GM03348 (cell line): ENCODE measurements at places on chromosomes 7 and 10.

GRCh38 chr7:151682831-151683614 is 163.3 kb upstream of the RHEB start:
- no peak for DNase-seq

DNA sequence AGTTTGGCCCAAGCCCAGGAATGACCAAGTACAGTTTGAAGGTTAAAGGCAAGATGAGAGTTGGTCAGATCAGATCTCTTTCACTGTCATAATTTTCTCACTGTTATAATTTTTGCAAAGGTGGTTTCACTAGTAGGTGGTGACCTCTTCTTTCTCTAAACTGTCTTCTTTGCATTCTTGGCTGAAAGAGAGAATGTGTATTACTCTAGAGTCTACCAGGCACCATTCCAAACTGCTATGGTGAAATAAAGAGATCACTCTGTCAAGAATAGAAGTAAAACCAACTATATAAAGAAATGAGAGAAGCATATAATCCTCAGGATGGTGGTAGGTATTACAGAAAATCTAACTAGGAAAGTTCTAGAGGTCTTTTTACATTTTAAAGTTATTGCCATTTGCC is 72.7 kb downstream of the DYNC1I1 start:
- DNase-seq, result no peak

GRCh38 chr10:61986788-61987492 is 85.4 kb downstream of the ARID5B start:
- no peak for DNase-seq

DNA sequence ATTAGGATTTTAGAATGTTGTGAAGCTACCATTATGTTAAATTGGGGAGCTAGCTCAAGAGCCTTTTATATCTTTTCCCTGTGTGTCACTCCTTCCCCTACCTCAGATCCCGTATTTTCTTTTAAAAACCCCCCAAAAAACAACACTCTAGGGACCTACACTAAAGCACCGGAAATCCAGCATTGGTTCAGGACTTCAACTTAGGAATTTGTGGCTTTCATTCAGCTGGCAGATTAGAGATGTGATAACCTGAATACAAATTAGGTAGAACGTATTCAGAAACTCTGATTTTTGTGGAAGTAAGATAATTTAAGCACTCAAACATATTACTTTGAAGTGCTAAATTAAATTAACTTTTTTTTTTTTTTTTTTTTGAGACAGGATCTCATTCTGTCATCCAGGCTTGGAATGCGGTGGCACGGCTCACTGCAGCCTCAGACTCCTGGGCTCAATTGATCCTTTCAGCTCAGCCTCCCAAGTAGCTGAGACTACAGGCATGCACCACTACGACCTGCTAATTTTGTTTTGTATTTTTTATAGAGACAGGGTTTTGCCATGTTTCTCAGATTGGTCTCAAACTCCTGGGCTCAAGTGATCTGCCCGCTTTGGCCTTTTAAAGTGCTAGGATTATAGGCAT is 6.8 kb downstream of the TBC1D12 start:
- no peak for DNase-seq

GRCh38 chr10:12559578-12560178 is 210.3 kb downstream of the CAMK1D start:
- DNase-seq, result no peak

- DNase-seq, result no peak
Observed at GRCh38 chr7:27250557-27251070, 8.0 kb downstream of the EVX1 start.

GRCh38 chr10:5818894-5819293 is 5.7 kb upstream of the GDI2 start:
- DNase-seq, result no peak

- DNase-seq, result no peak
Observed at GRCh38 chr10:46248651-46249146, 38.1 kb upstream of the ANTXRL start.

DNA sequence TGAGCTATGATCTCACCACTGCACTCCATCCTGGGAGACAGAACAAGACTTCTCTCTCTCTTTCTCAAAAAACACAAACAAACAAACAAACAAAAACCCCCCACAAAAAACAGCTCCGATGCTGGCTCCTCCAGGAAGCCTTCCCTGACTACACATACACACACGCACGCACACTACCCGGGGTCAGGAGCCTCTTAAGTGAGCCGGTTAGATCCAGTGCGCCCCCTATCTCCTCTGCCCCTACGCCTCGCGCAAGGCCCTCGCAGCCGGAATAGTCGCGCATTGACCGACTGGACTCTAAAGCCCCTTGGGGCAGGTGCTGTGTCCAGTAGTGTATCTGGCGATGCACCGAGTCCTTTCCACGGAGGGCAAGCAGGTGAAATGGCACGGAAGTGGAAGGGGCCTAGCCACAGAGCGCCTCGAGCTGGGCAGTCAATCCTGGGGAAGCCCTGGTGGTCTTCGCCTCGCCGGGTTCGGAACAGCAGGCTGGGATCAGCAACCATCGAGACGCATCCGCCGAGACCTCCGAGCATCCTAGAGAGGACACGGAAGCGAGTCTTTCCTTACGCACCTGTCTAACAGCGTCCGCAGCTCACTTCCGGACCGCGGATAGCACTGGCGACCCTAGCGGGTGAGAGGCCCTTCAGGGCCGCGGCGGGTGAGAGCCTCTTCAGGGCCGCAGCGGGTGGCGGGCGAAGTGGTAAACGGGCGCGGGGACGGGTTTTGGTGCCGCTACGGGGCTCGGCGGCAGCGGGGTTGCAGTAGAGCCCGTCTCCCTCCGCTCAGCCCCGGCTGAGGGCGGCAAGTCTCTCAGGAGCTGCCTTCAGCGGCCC is at the start of gene ZSCAN25:
Gene ZSCAN25 (plus strand): TSS at position 588 of the 833 bp plus-strand sequence. CDS start 2,661 bp downstream, outside the sequence.
- peak; percentile 96 for DNase-seq

DNA sequence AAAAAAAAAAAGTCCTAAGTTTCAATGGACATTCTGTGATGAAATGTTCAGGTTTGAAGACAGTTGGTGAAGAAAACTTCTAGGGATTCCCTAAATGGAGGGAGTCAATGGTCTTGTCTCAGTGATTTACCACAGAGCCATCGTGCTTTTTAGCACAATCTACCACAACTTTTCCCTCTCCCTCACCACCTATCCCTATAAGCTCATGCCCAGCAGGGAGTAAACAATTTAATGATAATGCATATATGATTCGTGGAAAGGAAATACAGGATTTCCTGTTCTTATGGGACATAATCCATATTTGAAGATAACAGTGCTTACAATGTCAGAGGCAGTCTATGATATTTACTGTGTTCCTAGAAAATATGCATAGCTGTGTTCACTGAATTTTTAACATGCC is 38.4 kb upstream of the CD36 start:
- no peak for DNase-seq

DNA sequence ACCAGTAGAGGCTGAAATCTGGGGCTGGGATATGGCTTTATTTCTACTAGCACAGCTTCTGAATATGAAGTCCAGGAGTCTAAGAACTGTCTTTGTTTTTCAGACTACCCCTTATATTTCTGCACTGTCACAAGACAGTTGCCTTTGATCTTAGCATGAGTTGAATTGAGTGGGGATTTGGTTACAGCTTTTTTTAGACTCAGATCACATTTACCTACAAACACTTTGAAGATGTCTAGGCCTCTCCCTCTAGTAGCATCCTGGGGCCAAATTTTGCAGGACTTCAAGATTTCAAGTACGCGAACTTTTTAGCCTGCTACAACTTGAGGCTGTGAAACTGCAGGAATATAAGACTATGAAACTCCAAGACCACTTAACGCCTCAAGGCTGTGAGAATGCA is 240.2 kb downstream of the NEBL start:
- no peak for DNase-seq

DNA sequence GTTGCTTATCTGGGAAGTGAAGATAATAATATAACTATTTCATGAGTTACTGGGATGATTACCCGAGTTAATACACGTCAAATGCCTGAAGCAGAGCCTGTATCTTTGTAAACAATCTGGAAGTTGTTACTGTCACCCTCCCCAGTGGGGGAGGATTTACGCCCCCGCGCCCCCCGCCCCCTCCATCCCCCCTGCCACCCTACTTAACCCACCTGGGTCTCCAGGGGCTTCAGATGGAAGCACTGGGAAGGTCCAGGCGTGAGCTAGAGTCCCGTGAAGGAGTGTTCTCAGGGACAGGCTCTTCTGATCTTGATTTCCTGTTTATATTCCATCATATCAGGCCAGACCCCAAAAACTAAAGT is 691 bp upstream of the PPA1 start:
- DNase-seq, result no peak

- peak; percentile 87 for DNase-seq
Observed at GRCh38 chr7:128827248-128827958, 2.8 kb upstream of the FLNC start.

GRCh38 chr10:80144067-80144695 is 11.7 kb downstream of the PLAC9 start:
- DNase-seq, result no peak

GRCh38 chr10:108393089-108393488 is 1228.6 kb upstream of the SORCS1 start:
- peak; percentile 30 for DNase-seq

DNA sequence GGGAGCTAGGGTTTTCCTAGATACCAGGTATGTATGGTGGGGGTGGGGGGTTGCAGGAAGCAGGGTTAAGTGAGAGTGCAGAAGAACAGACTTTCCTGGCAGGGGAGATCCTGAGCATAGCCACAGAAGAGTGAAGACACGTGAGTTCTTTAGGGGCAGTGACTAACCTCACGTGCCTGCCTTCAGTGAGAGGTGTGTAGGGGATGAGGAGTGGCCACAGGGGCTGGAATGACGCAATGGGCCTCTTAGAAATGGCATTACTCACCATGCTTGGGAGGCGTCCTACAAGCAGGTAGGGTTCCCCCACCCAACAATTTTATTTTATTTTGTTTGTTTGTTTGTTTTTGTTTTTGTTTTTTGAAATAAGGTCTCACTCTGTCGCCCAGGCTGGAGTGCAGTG is 698.6 kb upstream of the NRP1 start:
- no peak for DNase-seq

- no peak for DNase-seq
Observed at GRCh38 chr7:158476331-158476932, 111.2 kb downstream of the PTPRN2 start.

DNA sequence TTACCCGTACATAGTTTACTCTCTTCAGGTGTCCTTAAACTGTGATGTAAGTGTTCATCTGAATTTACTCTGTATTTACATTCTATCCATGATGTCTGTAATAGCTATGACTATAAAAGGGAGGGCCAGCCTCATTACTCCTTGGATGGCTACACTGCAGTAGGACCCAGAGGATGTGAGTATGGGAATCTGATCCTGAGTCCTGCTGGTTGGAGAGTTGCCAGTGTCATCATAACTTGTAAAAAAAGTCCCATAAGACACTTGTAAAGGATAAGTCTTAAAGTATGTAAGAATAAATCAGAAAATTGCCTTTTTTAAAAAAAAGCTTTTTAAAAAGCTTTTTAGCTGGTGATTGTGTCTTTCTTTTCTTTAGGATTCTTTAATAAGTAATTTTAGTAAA is 95.4 kb downstream of the PPP1R9A start:
- no peak for DNase-seq

DNA sequence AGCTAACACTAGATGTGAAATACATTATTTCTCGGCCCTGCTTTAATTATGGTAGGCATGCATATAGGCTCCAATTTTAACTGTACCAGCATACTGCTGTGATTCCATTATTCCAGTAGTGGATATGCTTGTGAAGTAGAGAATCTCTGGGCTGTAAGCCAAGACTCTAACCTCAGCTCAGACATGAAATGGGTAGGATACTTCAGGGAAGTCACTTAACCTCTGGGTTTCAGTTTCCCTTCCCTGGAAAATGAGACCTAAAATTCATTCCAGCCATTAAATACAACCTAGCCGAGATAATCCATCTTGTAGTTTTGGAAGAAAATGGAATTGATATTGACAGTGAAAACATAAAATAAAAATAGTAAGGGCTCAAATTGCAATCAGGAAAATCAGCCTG is 59.6 kb upstream of the TRIL start:
- DNase-seq, result no peak

DNA sequence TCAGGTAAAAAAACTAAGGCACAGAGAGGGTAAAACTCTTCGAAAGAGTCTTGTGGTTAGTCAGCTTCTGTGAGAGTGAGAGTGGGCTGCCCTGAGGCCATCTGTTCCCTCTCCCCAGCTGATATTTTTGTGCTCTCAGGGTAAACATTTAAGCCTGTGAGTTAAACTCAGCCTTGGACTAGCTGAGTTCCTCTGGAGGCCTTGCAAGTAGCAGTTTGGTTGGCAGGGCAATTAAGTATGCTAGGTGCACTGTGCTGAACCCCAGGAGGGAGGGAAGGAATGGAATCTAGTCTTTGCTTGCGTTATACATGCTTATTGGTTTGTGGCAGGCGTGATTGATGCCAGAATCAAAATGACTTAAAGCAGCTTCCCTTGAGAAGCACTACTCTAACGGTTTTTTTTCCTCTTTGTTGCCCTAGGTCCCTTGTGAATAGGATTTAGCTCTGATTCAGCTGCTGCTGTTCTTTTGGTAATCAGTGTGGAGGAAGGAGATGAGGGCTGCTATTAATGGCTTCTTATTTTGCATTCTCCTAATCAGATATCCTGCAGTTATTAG is 140.2 kb downstream of the AUTS2 start:
- DNase-seq, result no peak

DNA sequence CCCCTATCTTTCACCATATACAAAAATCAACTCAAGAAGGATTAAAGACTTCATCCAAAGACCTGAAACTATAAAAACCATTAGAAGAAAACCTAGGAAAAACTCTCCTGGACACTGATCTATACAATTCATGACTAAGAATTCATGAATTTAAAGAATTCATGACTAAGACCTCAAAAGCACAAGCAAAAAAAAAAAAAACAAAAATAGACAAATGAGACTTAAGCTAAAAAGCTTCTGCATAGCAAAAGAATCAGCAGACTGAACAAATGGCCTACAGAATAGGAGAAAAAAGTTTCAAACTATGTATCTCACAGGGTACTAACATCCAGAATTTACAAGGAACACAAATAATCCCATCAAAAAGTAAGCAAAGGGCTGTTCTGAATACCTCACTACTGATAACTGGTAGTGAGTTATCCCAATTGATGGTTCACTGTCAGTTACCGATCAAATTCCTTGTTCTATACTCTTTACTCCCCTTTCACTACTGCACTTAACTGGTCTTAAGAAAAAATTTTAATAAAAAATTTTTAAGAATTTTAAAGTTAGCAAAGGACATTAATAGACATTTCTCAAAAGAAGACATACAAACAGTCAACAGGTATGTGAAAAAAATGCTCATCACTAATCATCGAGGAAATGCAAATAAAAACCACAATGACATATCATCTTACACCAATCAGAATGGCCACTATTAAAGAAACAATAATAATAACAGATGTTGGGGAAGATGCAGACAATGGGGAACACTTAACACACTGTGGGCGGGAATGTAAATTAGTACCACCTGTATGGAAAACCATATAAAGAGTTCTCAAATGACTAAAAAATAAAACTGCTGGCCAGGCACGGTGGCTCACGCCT is 33.2 kb downstream of the KMT2C start:
- DNase-seq, result peak; percentile 16

- DNase-seq, result no peak
Observed at GRCh38 chr7:122896509-122896908, 10.2 kb upstream of the CADPS2 start.

DNA sequence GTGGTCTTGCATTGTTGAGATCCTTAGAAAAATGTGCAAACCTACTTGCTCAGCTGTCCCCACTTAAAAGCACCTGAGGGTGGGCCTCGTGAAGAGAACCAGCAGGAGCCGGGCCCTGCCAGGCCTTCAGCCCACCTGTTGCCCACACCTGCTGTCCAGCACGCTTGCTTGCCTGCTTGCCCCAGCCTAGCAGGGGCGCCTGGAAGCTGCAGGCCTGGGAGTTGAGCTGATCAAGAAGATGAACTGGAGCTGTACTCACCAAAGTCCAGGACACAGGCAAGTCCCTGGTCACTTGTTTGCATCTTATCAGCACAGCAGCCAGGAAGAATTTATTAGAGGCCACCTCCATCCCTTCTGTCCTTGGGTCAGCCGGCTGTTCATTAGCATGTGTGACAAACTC is 23.2 kb downstream of the CYP26A1 start:
- DNase-seq, result no peak
